ENCODE measurements at places on chromosomes 3 and 15.

DNA sequence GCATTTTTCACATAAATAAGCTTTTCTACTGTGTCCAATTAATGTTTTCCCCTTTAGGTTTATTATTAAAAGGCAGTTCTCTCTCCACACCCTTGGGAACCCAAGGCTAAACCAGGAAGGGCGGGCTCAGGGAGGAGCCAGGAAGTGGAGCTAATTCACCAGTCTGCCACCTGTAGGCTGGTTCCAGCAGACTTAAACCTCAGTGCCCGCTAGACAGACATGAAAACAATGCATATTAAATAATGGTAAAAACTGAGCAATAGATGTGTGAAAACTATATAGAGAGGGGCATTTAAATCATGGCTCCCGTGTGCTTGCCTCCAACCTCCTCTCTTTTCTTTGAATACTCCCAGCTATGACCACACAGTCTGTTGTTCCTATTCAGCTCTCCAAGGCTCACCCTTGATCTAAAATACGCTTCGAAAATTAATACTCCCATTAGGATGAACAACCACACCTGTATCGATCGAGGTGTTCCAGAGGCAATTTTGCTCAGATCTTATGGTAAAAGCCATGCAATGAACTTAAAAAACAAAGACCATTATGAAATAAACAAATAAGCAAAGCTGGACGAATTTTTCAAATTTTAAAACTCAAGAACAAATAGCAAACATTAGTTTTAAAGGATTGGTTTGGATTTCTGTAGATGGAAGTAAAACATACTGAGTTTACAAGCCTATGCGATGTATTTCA, 253.3 kb downstream of the TJP1 start:
- peak; percentile 70 for DNase-seq

GRCh38 chr15:67116742-67117141, 51.3 kb downstream of the SMAD3 start:
- no peak for DNase-seq

DNA sequence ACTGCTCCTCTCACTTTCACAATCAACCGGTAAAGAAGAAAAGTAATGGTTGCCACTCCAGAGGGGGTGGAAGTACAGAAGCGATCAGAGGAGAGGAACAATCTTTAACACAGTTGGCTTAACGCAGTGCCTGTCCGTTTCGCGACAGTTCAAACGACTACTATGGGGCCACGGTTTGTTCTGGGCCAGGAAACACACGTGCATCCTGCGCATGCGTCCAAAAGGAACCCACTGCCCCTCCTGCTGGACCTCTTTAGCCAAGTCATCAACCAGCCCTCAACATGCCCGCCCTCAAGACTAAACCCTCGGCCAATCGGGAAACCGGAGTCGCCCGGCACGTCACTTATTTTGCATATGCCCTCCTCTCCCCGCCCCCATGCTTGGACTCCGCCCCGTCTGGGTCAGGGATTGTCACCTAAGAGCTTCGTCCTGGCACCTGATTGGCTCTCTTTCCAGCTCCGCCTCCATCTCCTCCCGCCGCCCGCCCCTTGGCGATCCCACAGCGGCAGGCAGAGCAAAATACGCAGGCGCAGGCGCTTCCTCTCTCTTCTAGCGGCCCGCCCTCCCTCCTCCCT, 345 bp upstream of the CDV3 start:
- no peak for DNase-seq

DNA sequence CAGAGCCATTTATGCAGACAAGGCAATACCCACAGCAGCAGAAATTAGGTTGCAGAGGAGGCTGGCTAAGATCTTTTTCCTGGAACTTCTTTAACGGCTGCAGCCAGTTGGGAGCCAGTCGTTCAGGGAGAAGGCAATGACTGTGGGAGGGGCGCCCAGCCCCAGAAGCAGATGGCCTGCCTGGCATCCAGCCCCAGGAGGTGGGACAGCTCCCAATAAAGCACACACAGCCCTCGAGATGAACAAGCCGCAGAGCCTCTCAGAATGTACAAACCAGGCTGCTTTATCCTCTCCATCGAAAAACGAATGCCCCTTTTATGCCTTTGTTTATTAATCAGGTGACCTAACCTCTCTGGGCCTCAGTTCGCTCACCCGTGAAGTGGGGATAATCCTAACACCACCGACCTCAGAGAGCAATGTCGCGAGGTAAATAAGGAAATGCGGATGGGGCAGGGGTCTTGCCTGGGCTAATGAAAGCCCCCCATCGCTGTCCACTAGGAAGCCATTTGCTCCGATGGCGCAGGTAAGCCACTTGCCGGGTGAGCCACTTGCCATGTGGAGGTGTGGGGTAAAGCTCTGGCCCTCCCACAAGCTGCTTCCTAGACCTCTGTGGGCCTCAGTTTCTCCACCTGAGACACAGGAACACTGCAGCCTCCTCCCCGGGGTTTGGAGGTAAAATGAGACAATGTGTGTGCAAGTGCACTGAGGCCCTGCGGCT, 35.8 kb downstream of the MGLL start:
- no peak for DNase-seq

GRCh38 chr3:133851266-133851906, 44.3 kb downstream of the RAB6B start:
- DNase-seq = no peak

- DNase-seq = peak; percentile 13
Observed at GRCh38 chr15:49506341-49506740, 83.3 kb downstream of the FGF7 start.

All from NCI-H526 (cell line).